Dermis lymphatic vessel endothelial cell (primary cell): ENCODE measurements at places on chromosomes 16 and 17. TPM values are rescaled to one million over a fixed set of nuclear protein-coding genes. Genes with fewer than 3 reads are reported as not detected.

Gene PAM16
- total RNA-seq, result 15.0 and 16.4 TPM in 2 replicates

Gene KRT39
- not detected in 2 replicates for total RNA-seq

Gene SEPTIN1
- 0.11 TPM in 1 of 2 replicates, not detected in the other for total RNA-seq

Gene KRTAP4-2
- total RNA-seq, result not detected in 2 replicates

Gene AURKB
- total RNA-seq, result 5.9 and 6.2 TPM in 2 replicates

Gene NR1D1
- total RNA-seq, result 1.2 and 1.5 TPM in 2 replicates

Gene CHRNE
- total RNA-seq, result 0.86 and 5.7 TPM in 2 replicates
